ENCODE measurements at places on chromosomes 16 and 17.
A peak's percentile ranks its signal among the peaks of the same experiment; 100 is the strongest.

DNA sequence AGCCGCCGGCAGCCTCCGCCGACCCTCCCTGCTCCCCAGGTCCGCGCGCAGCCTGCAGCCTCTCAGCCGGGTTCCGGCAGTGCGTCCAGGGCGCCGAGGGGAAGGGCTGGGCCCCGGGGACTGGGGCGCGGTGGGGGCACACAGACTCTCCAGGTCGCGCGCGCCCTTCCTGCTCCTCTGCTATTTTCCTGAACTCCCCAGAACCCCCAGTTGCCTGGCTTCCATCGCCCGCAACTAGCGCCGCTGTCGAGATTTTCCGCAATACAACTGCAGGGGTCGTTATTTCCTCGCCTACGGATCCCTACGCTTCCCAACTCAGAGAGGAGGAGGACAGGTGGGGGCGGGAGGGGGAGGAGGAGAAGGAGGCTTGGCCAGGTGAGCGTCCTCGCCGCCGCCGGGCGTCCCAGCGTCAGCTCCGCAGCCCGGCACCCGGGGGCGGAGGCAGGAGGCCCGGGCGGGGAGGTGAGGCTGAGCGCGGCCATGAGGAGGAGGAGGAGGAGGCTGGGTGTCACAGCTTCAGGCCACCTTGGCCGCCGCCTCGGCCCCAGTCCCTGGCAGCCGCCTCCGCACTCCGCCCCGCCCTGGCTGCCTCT lies at the start of gene CA10:
CA10 (minus strand) TSS at position 265 of the 593 bp plus-strand sequence.
- DNase-seq: peak; percentile 40

DNA sequence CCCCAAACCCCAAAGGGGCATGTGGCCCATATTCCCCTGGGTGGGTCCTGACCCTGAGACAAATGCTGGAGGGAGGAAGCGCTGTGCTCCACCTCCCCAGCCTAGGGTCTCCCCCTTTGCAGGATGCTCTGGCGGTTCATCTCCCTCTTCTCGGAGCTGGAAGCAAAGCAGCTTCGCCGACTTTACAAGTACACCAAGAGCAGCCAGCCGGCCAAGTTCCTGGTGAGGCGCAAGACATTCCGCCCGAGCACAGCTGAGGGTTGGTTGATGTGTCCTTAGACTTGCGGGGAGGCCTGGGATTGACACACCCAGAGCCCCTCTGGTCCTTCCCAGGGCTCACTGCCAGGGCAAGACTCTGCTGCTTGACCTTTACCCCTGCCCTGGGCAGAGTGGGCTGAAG lies 4.3 kb downstream of the CHCT1 start:
- DNase-seq: no peak

- DNase-seq: no peak
Measured at GRCh38 chr16:57131351-57131970, 39.1 kb downstream of the CPNE2 start.

DNA sequence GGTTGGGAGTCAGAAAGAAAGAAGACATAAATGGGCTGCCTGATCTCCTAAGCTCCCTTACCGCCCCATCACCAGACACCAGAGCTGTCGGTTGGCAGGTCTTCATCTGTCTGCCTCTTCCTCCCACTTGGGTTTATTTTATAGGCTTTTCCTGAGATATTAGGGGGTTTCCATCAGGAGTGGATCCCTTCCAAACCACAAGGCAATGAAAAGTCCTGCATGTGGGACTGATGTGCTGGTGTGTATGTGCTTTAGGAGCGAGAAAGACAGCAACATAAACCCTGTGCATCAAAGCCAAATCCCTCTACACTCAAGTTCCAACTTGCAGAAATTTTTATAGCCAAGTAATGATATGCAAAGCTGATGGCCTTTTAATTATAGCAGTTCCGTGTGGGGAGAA lies 389.5 kb downstream of the SLC39A11 start:
- DNase-seq: no peak

- DNase-seq: no peak
Measured at GRCh38 chr17:73227379-73227778, 34.3 kb downstream of the CPSF4L start.

DNA sequence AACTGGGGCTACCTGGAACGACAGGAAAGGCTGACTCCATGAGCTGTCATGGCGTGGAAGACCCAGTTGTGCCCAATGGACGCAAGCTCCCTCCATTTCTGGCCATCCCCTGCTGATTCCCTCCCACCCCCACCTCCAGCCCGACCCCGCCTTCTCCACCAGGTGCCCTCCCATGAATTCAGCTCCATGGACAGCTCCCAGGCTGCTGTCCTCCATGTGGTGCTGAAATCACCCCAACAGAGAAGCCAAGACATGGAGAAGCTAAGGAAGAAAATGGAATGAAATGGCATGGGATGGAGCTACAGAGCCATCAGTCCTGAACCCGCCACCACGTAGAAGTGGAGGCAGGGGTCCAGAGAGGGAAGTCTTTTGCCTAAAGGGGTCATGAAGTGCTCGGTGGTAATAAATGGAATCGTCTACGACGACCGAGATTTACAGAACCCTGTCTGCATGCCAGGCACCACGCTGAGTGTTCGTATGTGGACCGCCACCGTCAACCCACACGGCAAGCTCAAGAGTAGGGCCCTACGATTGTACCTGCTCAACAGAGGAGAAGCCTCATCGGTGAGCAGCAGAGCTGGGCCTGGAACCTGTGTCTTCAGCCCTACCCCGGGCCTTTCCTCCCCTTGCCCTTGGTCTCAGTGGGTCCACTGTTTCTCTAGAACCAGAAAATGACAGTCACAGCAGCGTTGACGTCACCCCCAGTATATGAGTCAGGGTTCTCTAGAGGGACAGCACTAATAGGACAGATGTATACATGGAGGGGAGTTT lies 9.3 kb upstream of the ZC3H18 start:
- peak; percentile 57 for DNase-seq

- DNase-seq: no peak
Measured at GRCh38 chr17:39600288-39600996, 7.3 kb downstream of the NEUROD2 start.

DNA sequence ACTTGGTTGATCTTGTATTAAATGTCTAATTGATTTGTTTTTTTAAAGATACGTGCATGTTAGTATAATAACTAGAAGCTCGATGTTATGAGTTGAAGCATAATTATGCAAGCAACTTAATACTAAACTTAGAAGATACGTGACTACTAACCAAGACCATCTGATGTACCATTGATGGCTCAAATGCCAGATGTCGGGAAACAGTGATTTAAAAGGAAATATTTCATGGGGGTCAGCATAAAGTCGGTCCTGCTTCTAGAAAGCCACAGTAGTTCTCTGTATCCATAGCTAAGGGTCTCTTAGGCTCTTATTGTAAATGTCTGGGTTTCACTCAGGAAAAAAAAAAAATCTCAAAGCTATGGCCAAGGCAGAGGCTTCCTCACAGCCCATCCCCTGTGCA lies 61.2 kb upstream of the RBFOX1 start:
- DNase-seq: no peak

Measured in tongue (tissue), 3 donors.